SJSA1 (cell line): ENCODE measurements at places on chromosomes 16 and 17.

- peak; percentile 34 for DNase-seq
Measured at GRCh38 chr16:66619534-66620428, 15.3 kb downstream of the CMTM3 start.

GRCh38 chr17:41547921-41548843 lies 20.1 kb upstream of the KRT19 start:
- peak; percentile 88 for DNase-seq

- no peak for DNase-seq
Measured at GRCh38 chr16:86964796-86965241, 352.4 kb downstream of the C16orf95 start.

DNA sequence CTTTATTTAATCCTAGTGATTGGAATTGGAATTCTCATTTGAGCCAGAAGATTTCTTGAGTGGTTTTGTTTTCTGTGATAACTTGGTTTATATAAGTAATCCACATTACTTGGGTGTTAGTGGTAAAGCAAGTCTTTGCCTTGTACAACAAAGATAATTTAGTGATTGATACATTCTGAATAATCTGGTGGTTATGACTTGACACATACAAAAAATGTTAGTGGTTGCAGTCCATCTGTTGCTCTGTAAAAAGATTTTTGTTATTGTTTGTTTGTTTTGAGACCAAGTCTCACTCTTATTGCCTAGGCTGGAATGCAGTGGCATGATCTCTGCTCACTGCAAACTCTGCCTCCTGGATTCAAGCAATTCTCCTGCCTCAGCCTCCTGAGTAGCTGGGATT lies 13.2 kb downstream of the OMG start:
- no peak for DNase-seq

DNA sequence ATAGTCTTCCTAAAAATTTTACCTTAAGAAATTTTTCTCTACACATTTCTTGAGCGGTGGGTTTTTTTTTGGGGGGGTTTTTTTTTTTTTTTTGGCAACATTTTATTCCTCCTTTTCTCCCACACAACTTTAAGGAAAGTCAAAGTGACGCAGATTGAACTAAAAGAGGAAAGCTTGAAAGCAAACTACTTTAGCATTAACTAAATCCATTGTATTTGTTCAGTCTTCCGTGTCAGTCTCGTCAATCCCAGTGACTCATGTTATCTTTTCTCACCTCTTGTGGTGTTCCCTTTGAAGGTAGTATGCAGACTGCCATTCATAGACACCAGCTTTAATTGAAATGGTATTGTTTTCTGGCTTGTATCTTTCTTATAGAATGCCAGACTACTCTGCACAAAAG lies 39.3 kb downstream of the TADA2A start:
- DNase-seq, result no peak

GRCh38 chr17:62681061-62681938 lies 53.8 kb downstream of the MRC2 start:
- DNase-seq, result no peak

DNA sequence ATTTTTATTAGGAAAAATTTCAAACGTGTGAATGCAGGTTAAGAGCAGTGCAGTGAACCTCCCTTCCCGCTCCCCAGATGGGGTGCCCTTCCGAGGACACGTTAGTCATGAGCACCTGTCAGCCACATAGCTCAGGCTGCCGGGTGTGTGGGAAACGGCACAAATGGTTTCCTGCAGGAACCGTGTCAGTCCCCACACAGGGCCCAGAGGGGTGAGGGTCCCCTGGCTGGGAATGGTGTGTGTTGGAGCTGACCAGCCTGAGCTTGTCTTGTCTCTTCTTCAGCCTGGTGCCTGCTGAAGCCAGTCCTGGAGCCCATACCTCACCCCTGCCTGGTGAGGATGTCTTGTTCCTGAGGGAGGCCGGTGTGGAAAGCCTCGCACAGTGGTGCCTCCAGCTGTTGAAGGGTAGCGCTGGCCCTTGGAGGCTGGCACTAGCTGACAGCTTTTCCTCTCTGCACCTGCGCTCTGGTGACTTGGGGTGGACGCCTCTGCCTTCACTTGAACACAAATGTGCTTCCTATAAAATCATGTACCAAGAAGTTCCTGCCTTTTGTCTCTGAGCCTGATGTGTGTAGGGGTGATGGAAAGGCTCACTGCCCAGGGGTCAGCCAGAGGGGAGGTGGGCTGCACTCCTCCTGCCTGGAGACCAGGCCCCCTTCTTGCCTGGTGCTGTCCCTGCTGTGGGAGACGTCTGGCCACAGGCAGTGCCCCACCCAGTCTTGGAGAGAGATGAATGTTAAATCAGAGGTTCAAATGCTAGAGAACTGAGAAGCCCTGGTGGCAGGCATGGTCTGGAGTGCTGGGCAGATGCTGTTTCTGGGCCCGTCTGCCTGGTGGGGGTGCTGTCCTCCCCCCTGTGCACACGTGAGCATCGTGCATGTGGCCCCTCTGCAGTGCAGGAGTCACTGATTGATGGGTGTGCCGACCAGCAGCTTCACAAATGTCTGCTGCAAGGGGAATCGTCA lies 102.6 kb upstream of the ZNF750 start:
- no peak for DNase-seq

DNA sequence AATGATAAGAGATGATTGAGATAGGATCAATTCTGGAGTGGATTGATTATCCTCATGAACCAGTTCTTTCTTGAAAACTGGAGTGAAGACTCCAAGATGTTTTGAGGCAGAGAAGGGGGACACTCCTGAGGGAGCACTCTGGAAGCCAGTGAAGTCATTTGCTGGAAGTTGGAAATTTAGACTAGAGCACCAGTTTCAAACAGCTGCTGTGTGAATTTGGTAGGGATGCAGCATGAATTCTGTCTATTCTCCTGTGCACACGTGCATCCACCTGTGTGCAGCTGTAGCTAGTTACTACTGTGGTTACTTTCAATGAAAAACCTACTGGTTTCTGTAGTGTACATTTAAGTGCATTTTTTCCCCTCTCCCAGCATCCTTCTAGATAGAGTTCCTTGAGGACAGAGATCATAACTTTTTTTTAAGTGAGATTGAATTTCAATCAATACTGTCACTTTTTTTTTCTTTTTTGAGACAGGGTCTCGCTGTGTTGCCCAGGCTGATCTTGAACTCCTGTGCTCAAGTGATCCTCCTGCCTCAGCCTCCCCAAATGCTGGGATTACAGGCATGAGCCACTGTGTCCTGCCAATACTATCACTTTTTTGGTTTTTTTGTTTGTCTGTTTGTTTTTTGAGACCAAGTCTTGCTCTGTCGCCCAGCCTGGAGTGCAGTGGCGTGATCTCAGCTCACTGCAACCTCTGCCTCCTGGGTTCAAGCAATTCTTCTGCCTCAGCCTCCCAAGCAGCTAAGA lies 65.9 kb downstream of the TUBD1 start:
- no peak for DNase-seq

DNA sequence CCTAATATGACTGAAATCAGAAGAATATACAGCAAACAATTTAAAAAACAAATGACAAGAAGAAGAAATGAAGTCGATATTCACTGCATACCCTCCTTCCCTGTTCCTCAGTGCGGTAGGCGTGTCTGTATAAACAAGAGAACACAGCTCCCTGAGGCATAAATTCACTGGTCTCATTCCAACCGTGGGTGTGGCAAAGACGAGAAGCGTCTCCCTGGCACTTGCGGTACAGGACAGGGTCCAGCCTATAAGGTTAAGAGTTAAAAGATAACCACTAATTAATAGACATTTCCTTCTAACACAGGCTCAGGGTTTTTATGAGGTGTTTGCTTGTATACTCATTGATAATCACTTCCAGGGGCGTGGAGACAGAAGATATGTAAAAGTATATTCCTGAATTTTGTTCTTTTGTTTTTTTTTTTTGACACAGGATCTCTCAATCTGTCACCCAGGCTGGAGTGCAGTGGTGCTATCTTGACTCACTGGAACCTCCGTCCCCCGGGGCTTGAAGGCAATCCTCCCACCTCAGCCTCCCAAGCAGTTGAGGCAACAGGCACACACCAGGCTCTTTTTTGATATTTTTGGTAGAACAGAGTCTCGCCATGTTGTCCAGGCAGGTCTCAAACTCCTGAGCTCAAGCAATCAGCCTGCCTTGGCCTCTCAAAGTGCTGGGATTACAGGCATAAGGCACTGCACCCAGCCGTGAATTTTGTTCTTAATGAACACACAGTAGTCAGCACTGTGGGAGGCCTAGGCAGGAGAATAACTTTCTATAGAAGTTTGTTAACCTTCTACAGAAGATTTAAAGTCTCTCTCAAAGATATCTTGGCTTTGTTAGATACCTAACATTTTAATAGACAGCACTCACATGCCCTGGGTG lies 59.1 kb upstream of the CLEC18B start:
- DNase-seq, result peak; percentile 54
